Chondrocyte (in vitro differentiated cells): ENCODE measurements at places on chromosomes 2 and 18.

DNA sequence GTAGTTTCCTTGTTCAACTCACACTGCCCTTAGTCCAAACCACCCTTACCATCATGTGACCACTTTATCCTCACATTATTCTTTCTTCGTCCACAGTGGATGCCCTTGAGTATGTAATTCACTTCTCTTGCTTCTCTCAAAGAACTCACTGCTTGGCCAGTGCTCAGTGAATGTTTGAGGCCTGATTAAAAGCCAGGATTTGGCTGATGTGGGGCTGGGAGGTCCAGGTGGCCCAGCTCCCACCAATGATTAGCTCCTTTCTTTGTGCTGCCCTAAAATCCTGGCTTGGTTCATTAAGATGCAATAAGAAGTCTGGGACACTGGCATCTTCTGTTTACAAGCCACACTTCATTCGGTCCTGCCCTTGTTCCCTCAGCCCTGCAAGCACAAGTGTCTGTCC, 97.8 kb upstream of the CELF4 start:
- no peak for DNase-seq

DNA sequence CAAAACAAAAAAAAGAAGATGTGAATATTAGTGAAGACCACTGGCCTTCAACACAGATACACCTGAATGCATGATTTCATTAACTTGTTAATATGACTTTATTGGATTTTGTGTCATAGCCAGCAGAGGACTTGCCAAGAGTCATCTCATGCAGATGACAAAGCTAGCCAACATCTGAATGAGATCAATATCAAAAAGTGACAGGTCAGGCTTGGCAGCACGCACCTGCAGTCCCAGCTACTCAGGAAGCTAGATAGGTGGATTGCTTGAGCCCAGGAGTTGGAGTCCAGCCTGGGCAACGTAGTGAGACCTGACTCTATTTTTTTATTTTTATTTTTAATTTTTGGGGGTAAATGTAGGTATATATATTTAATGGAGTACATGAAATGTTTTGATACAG, 54.5 kb upstream of the TGIF1 start:
- no peak for DNase-seq

- DNase-seq, result no peak
Measured at GRCh38 chr2:202133909-202134265, 60.8 kb downstream of the KIAA2012 start.

- DNase-seq, result no peak
Measured at GRCh38 chr18:24219561-24220317, 80.9 kb downstream of the CABYR start.

- peak; percentile 68 for DNase-seq
Measured at GRCh38 chr2:120316071-120316470, 29.9 kb upstream of the INHBB start.

GRCh38 chr18:3665780-3666525, 216.0 kb downstream of the TGIF1 start:
- no peak for DNase-seq

DNA sequence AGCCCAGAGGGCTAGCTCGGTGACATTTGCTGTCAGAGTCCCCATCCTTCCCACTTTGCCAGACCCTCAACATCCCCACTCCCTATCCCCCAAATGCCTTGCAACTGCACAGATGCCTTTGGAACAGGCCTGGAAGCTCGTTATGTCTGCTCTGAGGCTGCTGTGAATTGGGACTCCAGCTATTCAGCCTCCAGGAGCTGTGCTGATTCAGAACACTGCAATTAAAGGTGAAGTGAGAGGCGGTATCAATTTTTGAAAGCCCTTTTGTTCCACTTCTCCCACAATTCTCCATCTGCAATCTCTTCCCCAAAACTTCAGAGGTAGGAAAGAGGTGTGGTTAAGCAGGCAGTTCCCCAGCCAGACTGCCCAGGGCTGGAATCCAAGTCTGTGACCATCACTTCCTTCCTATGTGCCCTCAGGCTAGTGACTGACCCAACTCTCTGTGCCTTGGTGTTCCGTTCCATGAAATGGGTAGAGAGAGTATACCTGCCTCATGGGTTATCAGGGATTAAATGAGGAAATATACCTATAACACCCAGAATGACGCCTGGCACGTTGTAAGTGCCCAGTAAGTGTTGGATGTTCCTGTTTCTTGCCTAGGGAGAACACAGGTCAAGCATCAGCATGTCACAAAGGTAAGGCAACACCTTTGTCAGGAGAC, 17.5 kb downstream of the NOSTRIN start:
- no peak for DNase-seq

DNA sequence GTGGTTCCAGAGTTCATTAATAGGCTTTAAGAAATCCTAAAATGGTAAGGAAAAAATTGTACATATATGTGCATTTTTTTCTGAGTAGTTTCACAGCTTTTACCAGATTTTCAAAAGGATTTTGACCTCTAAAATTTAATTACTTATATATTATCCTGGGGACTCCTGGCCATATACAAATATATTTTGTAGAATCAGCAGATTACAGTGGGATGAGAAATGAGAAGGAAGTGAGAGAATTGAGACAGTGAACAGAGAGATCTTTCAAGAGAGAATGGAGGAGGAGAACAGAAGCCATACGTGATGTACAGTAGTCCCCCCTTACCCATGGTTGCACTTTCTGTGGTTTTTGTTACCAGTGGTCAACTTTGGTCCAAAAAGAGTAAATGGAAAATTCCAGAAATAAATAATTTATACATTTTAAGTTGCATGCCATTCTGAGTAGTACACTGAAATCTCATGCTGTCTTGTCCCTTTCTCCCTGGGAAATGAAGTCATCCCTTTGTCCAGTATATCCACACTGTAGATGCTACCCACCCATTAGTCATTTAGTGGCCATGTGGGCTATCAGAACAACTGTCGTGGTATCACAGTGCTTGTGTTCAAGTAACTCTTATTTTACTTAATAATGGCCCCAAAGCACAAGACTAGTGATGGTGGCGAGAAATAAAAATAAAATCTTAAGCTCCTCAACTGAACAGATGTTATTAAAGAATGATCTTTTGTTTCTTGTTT, 130.4 kb upstream of the MYO3B start:
- DNase-seq, result no peak

DNA sequence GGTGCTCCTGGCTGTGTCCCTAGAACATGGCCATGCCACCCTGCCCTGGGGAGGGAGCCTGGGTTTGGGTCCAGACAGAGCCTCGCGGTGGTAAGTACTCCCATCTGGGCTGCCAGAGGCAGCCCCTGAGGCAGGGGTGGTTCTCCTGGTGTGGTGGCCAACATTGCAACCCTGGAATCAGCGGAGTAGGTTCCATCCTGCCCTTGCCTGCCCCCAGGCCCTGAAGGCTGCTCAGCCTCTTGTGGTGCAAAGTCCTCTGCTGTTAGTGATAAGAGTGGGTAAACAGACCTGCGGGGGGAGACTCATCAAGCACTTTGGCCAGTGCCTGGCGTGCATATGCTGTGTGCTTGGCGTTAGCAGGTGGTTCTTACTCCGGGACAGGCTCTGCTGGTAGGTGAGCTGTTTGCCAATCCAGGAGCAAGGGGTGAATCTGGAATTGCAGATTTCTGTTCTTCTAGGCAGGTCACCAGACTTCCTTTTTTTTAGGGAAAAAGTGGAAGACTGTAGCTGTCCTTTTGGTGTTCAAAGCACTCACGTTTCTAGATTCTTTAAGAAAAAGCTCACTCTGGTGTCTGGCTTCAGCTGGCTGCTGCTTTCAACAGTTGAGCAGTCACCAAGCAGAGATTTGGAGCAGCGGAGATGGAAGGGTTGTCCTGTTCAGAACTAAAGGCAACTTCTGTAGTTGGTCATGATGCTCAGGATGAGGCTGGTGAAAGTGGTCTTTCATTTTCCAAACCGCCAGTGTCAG, 3.2 kb downstream of the CNNM3 start:
- DNase-seq, result no peak

- no peak for DNase-seq
Measured at GRCh38 chr2:177872286-177872685, 200.3 kb downstream of the PDE11A start.

- no peak for DNase-seq
Measured at GRCh38 chr2:111670776-111671175, 213.2 kb downstream of the ANAPC1 start.

DNA sequence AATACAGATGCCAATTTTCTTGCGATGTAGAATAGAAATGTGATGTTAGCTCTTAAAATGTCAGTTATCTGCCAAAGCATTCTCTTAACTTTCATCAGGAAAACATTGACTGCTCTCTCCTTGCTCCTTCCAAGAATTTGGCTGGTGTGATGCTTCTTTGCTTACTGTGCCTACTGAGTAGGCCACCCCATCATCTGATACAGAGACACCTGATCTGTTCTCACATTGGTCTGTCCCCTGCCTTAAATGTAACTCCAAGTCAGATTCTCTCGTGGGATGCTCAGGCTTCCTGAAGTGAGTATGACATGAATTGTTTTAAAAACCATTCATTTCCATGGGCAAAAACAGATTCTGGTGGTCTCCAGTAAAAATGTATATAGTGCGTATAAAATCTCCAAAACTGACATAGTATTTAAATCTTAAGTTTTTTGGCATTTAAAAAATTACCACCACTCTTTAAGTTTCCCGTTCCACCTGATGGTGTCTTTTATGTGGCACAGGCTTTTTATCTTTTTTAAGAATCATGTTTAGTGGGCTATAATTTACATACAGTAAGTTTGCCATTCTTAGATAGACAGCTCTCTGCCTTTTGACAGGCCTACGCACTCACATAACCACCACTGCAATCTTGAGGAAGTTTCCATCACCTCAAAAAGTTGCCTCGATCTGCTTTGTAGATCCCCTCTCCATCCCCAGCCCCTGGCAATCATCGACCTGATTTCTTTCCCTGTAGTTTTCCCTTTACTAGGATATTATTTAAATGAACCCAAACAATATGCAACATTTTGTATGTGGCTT, 36.6 kb downstream of the UBE2F start:
- no peak for DNase-seq

DNA sequence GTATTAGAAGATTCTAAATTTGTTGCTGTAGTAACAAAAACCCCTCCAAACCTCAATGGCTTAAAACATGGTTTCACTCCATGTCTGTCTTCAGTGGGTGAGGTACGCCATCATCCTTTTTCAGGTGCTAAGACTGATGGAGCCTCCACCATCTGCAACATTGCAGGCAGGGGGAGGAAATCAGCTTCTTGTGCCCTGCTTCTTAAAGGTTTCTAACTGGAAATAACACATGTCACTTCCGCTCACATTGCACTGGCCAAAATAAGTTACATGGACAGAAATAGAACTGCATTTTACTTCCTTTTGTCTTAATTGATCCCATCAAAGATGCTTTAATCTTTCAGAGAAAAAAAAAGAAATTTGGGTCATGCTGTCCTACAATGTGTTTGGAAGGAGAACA, 94.1 kb downstream of the GALNT3 start:
- DNase-seq, result no peak

GRCh38 chr2:171432969-171433762, 624 bp downstream of the METTL8 start:
- DNase-seq, result no peak

DNA sequence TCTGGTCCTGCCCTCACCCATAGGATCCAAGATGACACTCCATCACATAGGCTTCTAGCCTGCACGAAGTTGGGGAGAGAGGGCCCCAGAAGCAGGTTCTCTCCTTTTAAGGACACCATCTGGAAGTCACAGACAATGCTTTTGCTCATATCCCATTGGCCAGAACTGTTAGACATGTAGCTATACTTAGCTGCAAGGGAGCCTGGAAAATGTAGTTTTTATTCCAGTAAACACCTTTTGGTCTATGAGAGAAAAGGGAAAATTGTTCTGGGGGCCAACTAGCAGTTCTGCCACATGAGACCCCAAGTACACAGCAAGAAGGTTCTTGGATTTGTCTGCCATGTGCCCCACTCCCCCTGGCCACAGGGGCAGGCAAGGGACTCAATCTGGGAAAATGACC, 206.1 kb downstream of the ZFP36L2 start:
- peak; percentile 6 for DNase-seq

- no peak for DNase-seq
Measured at GRCh38 chr2:154386186-154386585, 312.3 kb upstream of the KCNJ3 start.

- DNase-seq, result no peak
Measured at GRCh38 chr2:220674033-220674432, 898.1 kb downstream of the EPHA4 start.

DNA sequence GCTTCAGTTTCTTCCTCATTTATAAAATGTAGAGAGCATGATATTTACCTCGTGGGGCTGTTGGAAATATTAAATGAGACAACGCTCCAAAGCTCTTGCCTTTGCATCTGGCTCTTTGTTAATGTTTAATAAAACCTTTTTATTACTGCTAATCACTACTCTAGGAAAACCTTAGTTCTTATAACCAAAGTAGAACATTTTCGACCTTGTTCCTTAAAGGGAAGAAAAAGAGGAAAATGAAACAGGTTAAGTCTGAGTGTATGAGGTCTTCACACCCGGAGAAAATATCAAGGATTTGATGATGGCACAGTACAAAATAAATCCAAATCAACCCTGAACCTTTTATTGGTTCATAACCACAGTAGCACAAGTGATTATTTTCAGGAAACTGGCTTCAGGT, 86.6 kb upstream of the BCL2L11 start:
- DNase-seq, result no peak
